ENCODE measurements at places on chromosomes 1 and 21. TPM values are rescaled to one million over a fixed set of nuclear protein-coding genes. Genes with fewer than 3 reads are reported as not detected.

Gene ELF3
- total RNA-seq, result 1,061 TPM

Gene PLPP3
- total RNA-seq, result 127 TPM

Gene S100A5
- not detected for total RNA-seq

DNA sequence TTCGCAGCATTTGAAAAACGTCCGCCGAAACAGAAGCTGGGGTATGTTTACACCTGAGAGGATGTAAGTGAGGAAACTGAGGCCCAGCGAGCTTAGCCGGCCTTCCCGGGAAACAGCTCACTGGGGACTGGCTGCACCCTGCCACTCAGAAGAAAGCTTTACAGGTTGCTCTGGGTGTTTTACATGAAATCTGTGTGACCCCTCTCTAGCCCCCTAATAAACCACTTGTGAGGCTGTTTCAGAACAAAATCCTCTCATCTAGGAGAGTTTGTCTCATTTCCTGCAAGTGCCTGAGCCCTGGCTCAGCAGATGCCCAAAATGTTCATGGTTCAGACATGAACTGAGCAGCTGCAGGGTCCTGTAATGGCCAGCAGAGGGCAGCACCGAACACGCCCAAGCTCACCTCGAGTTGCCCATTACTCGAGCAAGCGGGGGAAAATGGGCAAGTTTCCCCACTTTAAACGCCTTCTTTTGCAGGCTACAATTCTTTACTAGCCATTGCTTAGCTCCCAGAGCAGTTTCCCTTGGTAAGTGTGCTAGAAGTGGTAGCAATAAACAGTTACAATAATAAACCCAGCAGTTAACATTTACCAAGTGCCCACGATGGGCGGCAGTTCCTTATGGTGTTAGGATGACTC lies 76.4 kb downstream of the FHAD1 start:
- peak; percentile 74 for DNase-seq
- H3K4me3 ChIP-seq, result no peak overlapping the region
- no peaks in the 10 kb centered on the region for H3K27me3 ChIP-seq
- H3K27ac ChIP-seq, result no peak overlapping the region
- no peaks in the 10 kb centered on the region for H3K36me3 ChIP-seq

GRCh38 chr1:39141925-39142324 lies 62.6 kb upstream of the MACF1 start:
- DNase-seq, result no peak
- no peak overlapping the region for H3K4me3 ChIP-seq
- peak overlapping the region; percentile 86 for H3K27ac ChIP-seq
- no peaks in the 10 kb centered on the region for H3K4me1 ChIP-seq
- H3K27me3 ChIP-seq, result no peaks in the 10 kb centered on the region

DNA sequence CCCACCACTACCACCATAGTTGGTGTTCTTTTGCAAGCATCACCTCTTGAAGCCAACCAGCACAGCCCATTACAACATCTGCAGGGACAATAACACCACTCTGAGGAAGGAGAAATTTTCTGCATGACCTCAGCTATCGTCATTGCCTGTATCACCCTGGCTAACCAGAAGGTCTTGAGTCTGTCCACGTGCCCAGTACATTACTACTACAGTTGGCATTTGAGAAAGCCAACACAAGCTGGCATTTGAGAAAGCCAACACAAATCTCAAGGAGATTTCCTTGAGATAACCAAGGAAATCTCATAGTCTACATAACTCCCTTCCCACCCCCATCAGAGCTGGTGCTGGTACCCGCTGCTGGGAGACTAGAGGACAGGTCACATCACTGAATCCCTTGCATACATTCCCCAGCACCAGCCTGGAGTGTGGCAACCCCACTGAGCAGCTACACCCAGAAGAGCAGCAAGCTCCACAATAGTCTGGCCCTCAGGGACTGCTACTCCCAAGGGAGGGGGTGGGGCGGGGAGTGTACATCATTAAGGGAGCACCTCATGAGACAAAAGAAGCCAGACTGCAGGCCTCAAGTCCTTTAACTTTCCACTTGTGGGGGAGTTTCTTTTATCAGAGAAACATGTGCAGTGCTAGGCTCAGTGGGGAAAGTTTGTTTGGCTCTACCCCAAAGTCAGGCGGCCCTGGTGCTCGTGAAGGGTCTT lies 46.0 kb upstream of the GUCA2A start:
- H3K36me3 ChIP-seq, result no peaks in the 10 kb centered on the region
- H3K27ac ChIP-seq, result no peak overlapping the region
- no peak overlapping the region for H3K4me3 ChIP-seq
- peaks cover 16% of the 10 kb centered on the region for H3K4me1 ChIP-seq
- no peak for DNase-seq

Gene RAD54L
- total RNA-seq, result not detected

Gene CFHR3
- total RNA-seq, result not detected

GRCh38 chr1:113940365-113941244 lies 11.5 kb downstream of the HIPK1 start:
- H3K4me3 ChIP-seq, result no peak overlapping the region

GRCh38 chr1:116806671-116807070 lies 52.4 kb downstream of the CD2 start:
- no peaks in the 10 kb centered on the region for H3K27me3 ChIP-seq
- no peak for DNase-seq
- no peak overlapping the region for H3K27ac ChIP-seq
- no peaks in the 10 kb centered on the region for H3K4me1 ChIP-seq
- no peak overlapping the region for H3K4me3 ChIP-seq

DNA sequence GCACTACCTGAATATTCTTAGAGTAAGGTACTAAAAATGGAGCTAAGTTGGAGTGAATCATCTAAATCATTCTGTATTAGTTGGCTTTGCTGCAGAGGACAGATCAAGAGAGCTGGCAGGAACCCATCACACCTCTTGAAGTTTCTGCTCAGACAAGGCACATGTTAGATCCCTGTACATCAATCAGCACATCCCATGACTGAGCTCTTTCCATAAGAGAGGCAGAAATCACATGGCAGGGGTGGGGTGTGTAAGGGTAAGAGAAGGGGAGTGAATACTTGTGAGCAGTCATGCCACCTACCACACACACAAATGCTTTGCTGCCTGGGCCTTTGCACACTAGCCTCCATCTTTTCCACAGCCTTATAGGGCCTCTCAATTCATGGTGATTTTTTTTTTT lies 214.4 kb downstream of the SLC35F3 start:
- H3K36me3 ChIP-seq, result no peaks in the 10 kb centered on the region
- H3K4me1 ChIP-seq, result no peaks in the 10 kb centered on the region
- no peak for DNase-seq
- H3K27ac ChIP-seq, result no peak overlapping the region
- no peak overlapping the region for H3K4me3 ChIP-seq

GRCh38 chr1:1678581-1679380 lies 13.8 kb downstream of the SLC35E2B start:
- H3K36me3 ChIP-seq, result no peaks in the 10 kb centered on the region
- H3K4me3 ChIP-seq, result peak overlapping the region; percentile 39
